ENCODE measurements at places on chromosomes 16 and 17.

DNA sequence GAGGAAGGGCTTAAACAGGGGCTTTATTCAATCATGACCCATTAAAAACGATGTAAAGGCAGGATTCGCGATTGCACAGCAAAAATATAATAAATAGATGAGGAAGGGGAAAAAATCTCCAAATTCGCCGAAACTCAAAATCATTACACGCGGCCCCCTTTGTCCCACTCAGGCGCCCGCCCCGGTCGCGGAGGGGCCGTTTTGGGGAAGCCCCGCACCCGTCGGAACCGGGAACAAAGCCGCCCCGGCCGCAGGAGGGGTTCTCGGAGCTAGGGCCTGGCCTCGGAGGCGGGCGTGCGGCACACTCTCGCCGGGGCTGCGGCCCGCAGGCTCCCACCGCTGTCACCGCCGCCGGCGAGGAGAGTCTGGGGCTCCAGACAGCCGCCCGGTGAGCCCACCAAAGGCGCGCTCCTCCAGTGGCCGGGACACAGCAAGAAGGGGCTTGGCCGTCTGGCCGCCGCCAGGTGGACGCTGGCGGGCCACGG, 521 bp downstream of the C16orf87 start:
- H3K27ac ChIP-seq: peak overlapping the region; percentile 98
- peak overlapping the region; percentile 97 for H3K4me3 ChIP-seq
- no peak for DNase-seq
- peaks cover 31% of the 10 kb centered on the region for H3K4me1 ChIP-seq
- no peaks in the 10 kb centered on the region for H3K36me3 ChIP-seq

DNA sequence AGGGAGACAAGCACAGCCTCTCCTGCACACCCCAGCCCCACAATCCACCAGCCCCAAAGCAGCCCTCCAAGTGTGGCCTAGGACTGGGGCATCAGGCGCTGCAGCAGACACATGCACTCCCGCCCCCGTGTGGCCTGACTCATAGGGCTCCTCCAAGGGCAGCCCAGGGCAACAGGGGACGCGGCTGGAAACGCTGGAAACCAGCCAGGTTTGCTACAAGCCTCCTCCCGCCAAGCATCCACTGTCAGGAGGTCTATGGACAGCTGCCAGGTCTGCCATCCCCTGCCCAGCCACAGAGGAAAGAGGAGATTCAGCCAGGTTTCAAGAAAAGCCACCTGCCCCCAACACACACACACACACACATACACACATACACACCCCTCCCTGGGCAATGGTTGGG, 25.8 kb downstream of the SRCIN1 start:
- H3K36me3 ChIP-seq: no peaks in the 10 kb centered on the region
- no peak overlapping the region for H3K27ac ChIP-seq
- peaks cover 56% of the 10 kb centered on the region for H3K27me3 ChIP-seq
- DNase-seq: no peak

- no peak overlapping the region for H3K27ac ChIP-seq
- no peak for DNase-seq
- no peak overlapping the region for H3K4me3 ChIP-seq
These were observed 2.9 kb upstream of the ZSCAN10 start for GRCh38 chr16:3101841-3102470.

- no peaks in the 10 kb centered on the region for H3K4me1 ChIP-seq
- peaks cover 48% of the 10 kb centered on the region for H3K27me3 ChIP-seq
- DNase-seq: no peak
- H3K4me3 ChIP-seq: no peak overlapping the region
- no peaks in the 10 kb centered on the region for H3K36me3 ChIP-seq
These were observed 192.3 kb upstream of the FOXF1 start for GRCh38 chr16:86317813-86318650.

- H3K4me1 ChIP-seq: no peaks in the 10 kb centered on the region
- peaks cover 40% of the 10 kb centered on the region for H3K36me3 ChIP-seq
- no peak for DNase-seq
These were observed 87.1 kb downstream of the CYTH1 start for GRCh38 chr17:78694805-78695531.
